Activated CD4-positive, alpha-beta T cell treated with anti-CD3 and anti-CD28 coated beads, Interleukin-2, amount 10 ng/mL, durations not matched to agents 24 days and 14 days (primary cell): ENCODE measurements at places on chromosomes 7 and 10. TPM values are rescaled to one million over a fixed set of nuclear protein-coding genes. Genes with fewer than 3 reads are reported as not detected.

DNA sequence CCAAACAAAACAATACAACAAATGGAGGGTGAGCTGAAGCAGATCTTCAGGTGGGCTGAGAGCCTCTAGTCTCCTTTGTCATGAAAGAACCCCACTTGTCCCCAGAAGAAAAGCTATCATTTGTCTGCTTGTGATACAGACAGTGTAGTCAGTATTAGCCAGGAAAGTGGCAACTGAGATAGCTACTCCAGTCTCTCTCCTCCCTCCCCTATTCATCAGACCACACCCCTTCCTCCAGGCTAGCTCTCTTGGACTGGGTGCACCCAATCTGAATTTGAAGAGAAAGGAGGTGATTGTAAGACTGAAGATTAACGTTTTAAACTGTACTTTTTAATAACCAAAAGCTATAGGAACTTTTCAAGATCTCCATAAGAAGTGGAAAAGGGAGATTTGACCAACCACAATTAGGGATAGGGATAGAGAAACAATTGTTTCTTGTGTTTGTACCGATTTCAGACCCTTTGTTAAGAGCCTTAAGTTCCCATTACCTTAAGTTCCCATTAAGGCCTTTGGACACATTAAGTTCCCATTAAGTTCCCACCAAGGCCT, 14.1 kb downstream of the BMPR1A start:
- no peak for DNase-seq

DNA sequence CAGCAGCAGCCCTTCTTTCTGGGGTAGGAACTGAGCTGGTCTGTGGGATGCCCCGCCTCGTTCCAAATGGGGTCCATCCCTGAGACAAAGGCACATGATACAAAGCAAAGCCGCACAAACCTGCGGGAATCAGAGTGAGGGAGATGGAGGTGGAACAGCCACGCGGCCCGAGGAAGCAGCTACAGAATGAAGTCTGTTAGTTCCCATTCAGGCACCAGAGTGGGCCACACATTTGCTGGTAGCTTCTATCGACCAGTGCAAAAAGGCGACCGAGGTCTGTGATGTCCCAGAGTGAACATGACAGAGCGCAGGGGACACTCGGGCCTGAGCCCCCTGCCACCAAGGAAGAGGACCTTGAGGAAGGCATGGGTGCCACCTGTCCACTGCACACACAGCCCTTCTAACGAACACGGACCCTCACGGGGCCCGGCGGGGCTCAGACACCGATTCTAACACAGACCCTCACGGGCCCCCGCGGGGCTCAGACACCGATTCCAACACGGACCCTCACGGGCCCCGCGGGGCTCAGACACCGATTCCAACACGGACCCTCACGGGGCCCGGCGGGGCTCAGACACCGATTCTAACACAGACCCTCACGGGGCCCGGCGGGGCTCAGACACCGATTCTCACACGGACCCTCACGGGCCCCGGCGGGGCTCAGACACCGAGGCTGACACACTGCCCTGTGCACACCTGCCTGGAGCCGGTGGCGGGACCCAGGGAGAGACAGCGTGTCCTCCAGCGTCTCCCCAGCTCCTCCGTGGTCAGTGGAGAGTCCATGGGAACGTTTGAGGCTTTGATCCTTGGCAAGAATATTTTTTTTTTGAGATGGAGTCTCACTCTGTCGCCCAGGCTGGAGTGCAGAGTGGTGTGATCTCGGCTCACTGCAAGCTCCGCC, 32.8 kb upstream of the FAM20C start:
- no peak for DNase-seq

The PILRA gene
- 9.8 and 11.6 TPM in 2 replicates for total RNA-seq

GRCh38 chr10:49556723-49557122, 17.8 kb upstream of the ERCC6 start:
- DNase-seq: no peak

GRCh38 chr10:98150544-98150943, 16.1 kb downstream of the R3HCC1L start:
- DNase-seq: no peak

The SLIT1 gene
- 0.17 and 0.26 TPM in 2 replicates for total RNA-seq

- DNase-seq: peak; percentile 34
Measured at GRCh38 chr10:62379394-62379793, 5.2 kb downstream of the ZNF365 start.

- no peak for DNase-seq
Measured at GRCh38 chr7:31029251-31030042, 22.7 kb upstream of the ADCYAP1R1 start.

The SFRP4 gene
- not detected in 2 replicates for total RNA-seq

DNA sequence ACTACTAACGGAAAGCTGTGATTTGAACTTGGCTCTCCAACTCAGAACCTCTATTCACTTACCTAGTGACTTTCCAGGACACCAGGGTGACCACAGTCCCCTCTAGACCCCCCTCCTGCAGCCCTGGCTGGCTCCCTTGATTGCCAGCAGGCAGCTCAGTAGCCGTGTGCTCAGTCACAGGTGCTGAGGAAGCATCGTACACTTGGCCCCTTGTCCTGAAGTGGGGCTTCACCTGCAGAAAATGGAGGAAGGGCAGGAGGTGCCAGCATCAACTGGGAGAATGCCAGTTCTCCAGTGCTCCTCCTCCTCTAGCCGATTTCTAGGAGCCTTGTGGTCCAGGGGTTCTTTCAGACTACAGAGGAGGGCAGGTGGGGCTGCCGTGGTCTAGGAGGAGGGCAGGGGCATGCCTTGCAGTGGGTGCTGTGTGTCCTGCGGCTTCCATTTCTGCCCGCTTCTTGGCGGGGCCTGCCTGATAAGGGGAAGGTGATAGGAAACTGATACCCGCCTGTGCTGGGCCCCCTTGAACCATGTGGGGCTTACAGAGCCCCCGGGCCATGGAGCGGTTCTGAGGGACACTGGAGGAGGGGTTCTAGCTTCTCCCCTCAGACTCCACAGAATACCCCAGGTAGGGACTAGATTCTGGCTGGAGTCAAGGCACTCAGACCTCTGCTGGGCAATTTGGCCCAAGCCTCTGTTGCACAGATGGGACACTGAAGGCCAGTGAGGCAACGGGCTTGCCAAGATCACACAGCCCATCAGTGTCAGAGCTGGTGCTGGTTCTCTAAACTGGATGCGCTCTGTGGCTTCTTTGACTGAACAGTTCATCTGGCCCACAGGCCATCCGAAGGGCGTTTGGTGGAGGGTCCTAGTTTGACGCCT, 14.0 kb downstream of the FAM241B start:
- DNase-seq: no peak

DNA sequence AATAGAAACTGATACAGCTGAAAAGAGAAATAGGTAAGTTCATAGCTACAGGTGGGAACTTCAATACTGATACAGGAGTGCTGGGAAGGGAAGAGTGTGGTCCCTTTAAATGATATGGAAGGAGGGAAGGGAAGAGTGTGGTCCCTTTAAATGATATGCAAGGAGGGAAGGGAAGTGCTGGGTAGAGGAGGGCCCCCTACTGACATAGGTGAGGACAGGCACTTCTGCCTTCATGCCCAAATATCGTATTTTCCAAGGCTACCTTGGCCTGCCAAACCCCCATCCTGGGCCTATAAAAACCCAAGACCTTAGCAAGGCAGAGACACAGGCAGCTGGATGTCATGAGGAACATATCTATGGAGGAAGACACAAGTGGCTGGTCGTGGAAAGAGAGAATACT, 92.3 kb downstream of the MAGI2 start:
- DNase-seq: no peak

- no peak for DNase-seq
Measured at GRCh38 chr7:30778255-30779025, 7.2 kb downstream of the MINDY4 start.

DNA sequence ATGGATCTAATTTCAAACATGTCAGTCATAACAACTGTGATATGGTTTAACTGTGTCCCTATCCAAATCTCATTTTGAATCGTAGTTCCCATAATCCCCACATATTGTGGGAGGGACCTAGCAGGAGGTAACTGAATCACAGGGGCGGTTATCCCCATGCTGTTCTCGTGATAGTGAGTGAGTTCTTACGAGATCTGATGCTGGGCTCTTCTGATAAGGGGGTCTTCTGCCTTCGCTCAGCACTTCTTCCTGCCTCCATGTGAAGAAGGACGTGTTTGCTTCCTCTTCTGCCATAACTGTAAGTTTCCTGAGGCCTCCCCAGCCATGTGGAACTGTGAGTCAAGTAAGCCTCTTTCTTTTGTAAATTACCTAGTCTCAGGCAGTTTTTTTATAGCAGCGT, 138.0 kb upstream of the PCGF5 start:
- no peak for DNase-seq

DNA sequence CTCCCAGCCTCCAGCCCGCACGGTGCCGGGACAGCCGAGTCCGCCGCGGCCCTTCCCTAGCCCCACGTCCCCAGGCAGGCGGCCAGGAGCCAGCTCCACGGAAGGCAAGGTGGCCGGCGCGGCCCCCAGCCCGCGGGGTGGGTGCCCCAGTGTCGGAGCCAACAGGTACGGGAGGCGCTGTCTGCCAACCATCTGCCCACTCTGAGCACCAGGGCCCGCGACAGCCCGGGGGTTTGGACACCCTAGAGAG, 75.8 kb downstream of the CALN1 start:
- DNase-seq: no peak

DNA sequence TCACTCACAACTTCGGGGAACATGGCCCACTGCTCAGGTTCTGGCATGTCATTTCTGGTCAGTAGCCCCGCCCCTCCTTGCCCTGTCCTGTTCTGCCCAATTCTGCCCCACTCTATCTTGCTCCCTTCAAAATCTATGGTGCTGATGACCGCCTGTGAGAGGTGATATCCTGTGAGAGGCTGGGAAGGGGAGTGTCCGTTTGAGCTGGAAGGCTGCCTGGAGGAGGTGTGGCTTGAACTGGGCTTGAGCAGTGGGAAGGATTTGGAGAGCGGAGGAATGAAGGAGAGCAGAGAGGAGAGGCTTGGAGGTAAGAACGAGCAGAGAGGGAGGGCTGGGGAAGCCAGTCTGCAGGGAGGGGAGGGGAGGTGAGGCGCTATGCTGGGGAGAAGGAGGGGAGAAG, 145.3 kb downstream of the RPS24 start:
- DNase-seq: no peak

The GPER1 gene
- 0.09 TPM in 1 of 2 replicates, not detected in the other for total RNA-seq

DNA sequence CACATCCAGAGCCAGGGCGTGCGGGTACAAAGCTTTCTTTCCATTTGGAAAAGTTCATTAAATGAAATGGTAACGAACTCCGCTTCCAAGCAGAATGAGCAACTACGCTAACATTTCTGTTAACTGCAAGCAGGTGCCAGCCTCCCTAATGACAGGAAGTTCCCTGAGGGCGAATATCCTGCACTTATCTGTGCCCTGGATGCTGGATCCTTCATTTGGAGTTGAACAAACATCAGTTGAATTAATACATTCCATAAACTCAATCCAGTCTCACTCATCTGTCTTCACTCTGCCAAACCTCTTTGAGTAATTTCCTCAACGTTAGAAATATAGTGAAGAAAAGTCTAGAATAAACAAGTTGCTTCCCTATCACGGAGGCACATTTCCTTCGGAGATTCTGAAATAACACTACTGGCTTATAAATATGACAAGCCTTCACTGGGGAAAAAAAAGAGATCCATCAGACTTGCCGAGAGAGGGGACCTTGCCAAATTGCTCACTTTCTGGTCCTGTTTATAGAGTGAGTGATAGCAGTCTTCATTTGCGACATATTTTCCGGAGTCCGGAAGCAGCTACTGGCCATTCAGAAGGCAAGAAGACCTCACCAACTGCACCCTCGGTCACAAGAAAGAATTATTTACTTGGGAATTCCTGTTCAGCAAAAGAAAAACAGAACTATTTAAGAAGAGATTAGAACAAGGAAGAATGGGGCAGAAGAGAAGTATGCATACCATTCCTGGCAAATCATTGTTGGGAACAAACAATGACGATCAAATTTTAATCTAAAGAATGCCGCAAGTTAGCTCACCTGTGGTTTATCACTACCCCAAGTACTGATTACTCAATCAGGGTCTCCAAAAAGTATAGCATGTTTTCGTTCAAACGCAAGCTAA, 196.4 kb downstream of the FAM107B start:
- DNase-seq: no peak

The SFXN2 gene
- total RNA-seq: 38.7 TPM in 2 replicates

GRCh38 chr7:20158684-20159083, 58.5 kb downstream of the MACC1 start:
- DNase-seq: no peak

DNA sequence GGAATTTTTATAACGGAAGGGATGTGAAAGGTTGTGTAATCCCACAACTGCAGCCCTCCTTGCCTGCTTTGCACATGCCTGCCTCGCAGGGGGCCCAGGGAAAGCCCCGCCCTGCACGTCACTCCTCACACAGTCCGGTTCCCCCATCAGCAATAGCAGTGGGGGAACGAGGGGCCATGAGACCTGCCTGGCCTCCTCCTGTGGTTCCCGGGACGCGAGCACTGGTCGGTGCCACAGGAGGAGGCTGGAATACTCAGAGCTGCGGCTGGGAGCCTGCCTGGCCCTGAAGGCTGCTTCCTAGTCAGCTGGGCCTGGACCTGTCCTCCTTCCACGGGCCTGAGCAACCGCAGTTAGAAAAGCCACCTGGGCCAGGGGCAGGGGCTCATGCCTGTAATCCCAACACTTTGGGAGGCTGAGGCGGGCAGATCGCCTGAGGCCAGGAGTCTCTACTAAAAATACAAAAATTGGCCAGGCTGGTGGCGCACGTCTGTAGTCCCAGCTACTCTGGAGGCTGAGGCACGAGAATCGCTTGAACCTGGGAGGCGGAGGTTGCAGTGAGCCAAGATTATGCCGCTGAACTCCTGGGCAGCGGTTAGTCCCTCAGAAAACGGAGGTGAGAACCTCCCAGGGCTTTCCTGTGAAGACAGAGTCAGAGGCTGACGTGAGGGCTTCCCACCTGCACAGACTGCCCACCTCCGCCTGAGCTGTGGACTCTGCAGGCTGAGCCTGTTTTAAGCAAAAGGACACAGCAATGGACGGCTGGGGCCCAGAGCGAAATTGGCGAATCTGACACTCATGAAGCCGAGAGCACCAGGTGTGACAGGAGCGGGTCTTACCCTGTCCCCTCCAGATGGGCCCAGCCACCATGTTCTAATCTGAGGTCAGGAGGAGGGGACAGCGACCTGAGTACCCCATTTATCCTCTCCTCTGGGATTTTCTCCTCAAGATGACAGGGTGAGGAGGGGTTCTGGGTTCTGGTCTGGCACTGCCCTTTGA, 52.9 kb downstream of the VIPR2 start:
- no peak for DNase-seq

DNA sequence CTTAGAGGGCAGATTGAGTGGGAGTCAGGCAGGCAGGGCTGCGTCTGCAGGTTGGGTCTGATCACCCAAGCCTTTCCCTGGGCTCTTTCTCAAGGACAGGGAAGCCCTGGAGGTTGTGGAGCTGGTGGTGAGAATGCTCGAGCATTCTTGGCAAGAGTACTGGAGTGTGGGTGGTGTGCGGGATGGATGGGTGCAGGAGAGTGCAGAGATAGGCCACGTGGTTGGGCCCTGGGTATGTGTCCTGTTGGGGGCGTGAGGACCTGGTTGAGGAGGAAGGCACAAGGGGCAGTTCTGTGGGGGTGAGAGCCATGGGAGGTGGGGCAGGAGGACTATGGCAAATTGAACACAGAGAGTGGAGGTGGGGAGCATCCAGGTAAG, 135.9 kb downstream of the PTPN20 start:
- no peak for DNase-seq

DNA sequence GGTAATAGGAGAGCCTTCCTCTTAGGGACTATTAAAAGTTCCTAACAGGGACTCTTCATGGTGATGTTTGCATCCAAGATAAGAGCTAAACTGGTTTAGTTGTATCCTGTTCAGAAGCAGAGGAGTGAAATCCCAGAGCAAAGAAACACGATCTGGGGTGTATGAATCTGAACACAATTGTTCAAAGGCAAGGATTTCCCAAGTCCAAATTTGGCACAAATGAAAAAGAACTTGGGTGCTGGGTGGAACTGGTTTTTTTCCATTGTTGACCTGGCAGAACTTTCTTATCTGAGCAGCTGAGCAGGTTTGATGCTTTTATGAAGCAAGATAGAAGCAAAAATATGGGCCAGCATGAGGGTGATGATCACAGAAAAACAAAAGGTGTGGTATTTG, 6.0 kb downstream of the AGFG2 start:
- DNase-seq: no peak
